ENCODE measurements at places on chromosomes 12 and 14.

- no peak for DNase-seq
Observed at GRCh38 chr14:92500491-92500941, 13.1 kb upstream of the RIN3 start.

DNA sequence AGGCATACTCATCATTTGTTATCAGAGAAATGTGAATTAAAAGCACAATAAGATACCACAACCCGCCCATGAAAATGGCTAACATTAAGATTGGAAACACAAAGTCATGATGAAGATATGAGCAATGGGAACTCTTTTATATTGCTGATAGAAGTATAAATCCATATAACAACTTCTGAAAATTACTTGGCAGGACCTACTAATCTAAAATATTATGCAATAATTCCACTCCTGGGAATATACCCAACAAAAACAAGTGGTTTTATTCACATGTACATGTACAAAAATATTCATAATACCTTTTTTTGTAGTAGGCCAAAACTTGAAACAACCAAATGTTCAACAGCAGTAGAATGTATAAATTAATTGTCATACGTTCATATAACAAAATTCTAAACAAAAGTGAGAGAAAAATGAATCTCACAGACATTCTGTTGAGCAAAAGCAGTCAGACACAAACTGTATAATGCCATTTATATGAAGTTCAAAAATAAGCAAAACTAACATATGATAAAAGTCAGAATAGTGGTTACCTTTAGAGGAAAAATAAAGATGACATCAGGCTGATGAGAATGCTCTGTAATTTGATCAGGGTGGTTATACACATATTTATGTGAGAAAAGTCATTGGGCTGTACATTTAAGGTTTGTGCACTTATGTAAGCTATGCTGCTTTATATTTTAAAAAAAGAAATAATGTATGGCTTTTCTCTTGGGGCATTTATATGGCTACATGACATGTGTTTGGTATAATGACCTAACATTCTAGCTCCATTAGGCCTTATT, 309.2 kb upstream of the KITLG start:
- no peak for DNase-seq

DNA sequence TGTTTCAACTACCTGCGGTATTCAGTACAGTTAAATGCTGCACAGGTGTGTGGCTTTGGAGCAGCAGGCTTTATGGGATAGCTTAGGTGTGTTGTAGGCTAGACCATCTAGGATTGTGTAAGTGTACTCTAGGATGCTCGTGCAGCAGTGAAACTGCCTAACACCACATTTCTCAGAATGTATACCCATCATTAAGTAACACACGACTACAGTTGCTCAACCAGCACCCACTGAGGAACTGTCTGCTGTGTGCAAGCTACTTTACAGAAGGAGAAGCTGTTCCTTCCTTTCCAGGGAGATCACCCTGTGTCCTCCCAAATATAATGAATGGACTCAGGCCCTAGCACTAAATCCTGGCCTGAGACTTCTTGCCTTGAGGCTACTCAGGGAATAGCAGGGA, 94.8 kb downstream of the SLC24A4 start:
- DNase-seq: no peak

DNA sequence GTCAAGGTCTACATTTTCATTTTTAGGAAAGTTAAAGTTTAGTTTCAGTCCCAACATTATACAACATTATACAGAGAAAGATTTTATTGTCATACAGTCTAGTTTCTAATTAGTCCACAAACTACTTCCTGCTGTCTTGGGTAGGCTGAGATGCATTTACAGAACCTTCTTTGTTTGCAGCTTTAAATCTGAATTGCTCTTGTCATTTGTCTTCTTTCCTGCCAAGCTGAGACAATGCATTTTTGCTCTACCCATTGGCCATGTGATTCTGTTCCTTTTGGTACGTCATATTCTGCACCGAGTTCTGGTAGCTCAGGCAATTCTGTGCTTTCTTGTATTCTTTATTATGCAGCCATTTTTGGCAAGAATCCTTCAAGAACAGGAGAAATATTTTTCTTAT, 228.5 kb downstream of the ATP23 start:
- DNase-seq: no peak

DNA sequence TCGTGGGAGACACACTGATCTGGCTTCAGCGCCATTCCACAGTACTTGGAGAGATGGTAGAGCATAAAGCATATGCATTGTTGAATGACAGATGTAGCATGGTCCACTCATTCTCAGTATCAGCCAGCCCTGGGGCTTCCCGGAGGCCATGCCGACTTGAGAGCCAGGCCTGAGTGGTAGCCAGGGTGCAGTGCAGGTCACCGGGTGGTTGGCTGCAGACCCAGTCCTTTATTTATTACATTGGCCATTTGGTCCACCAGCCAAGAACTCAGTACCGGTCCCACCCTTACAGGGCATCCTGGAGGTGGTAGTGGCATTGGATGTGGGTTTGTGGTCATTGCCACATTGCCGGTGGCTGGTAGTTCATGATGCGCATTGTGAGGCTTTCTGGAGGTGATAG, 121.6 kb upstream of the RTL1 start:
- DNase-seq: no peak

DNA sequence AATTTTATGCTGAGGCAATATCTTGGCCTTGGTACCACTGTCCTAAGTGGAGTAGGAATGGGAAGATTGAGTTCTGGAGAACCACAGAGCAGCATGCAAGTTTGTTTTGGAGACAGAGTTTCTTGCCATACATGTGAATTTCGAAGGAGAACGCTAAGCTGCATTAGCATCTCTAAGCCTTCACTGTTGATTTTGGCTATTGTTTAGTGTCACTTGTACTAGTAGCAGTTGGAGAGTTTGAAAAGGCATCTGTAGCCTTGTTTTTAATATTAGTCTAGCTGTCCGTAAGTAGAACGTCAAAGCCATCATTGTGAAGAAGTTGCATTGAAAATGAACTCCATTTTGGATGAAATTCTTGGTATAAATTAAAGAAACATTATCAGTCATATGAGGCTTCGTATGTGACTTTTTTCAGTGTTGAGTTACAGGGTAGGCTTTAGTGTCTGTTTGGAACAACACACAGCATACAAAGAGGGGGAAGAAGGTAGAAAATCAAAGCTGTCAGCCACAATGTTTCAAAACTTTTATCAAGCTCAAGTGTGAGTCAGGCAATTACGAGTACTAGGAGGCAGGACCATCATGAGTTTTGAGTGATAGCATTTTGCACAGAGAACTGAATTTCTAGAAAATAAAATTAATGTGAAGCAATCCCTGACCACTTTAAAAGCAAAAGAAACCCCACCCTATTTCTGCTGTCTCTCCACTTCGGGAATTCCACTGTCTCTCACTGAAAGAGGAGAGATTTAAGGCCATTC, 70.2 kb upstream of the NAV3 start:
- no peak for DNase-seq

- DNase-seq: no peak
Observed at GRCh38 chr12:59240048-59240447, 319.7 kb upstream of the LRIG3 start.
